ENCODE measurements at places on chromosomes 4 and X.

- no peak for DNase-seq
These were observed 1.6 kb downstream of the KDR start for GRCh38 chr4:55123791-55124190.

DNA sequence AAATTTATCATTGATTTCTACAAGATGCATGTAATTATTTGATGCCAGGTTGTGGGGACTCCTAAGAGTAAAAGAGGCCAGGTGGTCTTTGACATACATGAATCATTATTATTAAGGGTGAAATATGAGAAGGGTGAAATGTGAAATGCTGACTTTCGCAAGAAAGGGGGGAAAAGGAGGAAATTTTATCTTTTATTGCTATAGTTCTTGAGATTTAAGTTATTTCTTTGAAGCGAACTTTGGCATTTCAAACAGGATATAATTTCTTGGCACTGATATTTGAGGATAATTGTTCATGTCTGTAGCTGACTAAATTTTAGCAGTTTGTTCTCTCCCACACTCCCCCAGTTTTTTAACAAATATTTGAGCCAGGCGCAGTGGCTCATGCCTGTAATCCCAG lies 80.1 kb downstream of the TMEM131L start:
- DNase-seq = no peak

DNA sequence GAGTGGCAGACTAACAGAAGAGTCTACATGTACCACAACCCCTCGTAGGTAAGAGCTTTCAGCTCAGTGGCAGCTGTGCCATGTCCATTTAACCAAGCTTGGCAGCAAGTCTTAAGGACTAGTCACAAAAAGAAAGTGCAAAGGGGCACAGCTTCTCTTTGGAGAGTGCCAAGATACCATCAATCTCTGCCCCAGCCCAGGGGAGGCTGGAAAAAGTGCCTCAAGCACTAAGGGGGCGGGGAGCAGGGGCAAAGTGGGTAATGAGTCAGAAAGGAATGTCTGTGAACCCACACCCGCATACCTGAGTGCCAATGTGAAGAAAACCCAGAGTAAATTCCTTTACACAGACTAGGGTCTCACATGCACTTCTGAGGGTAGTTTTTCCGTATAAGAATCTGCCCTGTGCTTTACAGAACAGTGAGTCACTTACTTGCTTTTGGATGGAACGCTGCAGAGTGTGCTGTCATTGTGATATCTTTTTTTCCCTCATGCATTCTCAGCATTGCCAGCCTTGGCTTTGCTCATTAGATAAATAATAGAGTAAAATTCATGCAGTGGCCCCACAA lies 219.8 kb downstream of the ZNF674 start:
- DNase-seq = peak; percentile 86

DNA sequence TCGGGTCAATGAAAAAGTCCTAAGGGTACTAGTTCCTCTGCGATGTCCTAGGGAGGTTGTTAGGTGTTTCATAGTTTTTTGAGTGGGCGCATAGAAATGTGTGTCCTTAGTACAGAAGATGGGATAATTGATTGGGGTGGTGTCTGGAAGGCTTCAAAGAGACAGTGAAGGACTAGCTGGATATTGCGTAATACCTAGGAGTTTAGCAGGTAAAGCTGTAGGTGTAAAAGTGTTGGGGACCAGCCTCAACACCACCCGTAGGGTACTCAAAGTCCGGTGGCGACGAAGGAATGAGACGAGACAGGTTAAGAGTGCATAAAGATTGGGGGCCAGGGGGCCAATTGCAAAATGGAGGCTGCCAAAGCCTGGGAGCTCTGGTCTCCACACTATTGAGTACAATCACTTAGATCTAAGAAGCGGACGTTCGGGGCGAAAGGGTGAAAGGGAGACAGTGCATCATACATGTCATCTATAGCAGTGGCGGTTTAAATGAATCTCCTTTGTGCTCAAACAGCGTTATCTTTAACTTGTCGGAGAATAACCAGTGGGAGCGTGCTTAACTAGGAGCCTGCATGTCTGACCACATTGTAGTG lies 1.0 kb downstream of the TRMT44 start:
- DNase-seq = no peak

DNA sequence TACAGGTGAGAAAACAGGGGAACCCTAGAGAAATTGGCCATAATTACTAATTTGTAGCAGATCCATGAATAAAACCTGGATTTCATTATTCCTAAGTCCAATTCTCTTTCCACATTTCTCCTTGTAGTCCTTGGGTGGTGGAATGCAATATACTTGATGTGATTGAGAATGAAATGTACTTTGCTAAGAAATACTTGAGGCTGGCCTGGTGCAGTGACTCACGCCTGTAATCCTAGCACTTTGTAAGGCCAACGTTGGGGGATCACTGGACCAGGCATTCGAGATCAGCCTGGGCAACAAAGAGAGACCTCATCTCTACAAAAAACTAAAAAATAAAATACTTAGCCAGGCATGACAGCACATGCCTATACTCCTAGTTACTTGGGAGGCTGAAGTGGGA lies 15.9 kb downstream of the TMEM184C start:
- DNase-seq = no peak

- DNase-seq = no peak
These were observed 15.6 kb upstream of the SPRY1 start for GRCh38 chr4:123380728-123381716.

- no peak for DNase-seq
These were observed 82.0 kb downstream of the HAUS3 start for GRCh38 chr4:2159931-2160330.

DNA sequence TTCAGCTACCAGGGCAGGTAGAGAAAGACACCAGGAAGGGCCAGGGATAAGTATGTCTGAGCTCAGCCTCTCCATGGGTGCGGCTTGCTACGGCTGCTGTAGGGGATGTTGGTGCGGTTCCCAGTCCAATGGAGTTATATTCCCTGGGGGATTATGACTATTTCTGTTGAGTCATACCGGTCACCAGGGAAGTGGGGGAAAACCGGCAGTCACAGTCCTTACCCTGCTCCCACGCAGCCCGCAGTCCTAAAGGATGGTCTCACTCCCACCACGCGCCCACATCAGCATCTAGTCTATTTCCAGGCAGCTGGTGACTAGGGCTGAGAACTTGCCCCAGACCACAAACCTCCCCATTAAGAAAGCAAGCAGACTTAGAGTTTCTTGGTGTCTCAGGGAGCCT lies 191.6 kb downstream of the VEGFC start:
- no peak for DNase-seq

DNA sequence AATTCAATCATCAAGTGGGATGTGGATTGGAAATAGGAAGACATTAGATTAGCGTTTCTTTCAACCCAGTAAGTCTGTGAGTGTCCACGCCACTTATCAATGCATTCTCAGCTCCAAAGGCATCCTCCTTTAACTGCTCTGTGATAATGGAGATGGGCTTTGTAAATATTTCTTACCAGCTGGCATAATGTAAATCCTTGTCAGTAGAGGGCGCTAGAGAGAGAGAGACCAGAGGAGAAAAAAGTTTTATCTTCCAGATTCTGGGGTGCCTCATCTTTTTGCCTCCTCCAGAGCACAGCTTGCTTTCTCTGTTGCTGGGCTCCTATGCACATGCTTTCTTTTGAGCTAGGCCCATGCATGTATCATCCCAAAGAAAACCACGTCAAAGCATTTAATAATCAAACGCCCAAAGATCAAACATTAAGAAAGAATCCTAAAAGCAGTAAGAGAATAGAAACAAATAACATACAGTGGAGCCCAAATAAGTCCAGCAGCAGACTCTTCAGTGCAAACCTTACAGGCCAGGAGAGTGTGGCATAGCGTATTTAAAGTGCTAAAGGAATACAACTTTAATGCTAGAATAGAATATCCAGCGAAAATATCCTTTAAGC lies 9.6 kb upstream of the MTMR1 start:
- DNase-seq = peak; percentile 12

GRCh38 chr4:62023633-62024032 lies 823.5 kb downstream of the ADGRL3 start:
- no peak for DNase-seq

- no peak for DNase-seq
These were observed 104.7 kb upstream of the TRIM2 start for GRCh38 chr4:153099391-153100140.

DNA sequence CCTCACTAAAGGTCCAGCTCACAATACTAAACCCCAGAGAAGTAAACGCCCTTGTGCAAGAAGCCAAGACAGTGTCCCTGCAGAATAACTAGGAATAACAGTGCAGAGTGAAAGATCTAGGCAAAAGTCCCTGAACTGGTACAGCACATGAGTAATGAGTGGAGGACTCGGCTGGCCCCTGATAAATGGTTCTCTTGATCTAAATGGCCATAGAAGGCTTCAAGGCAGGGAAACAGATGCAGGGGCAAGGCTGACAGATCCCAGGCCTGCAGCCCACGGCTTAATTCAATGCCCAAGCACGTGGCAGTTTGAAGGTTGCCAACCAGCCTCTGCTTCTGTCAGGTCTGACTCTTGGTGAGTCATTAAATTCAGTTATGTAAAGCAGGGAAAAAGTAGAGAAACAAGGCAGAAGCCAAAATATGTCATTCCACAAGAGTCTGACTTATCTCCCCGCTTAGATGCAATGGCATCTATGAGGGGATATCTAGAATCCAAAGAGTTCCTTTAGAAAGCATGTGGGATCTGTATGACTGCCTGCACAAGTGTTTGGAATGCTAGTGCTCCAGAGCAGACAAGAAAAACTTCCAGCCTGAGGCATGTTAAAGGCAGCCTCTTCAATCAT lies 121.3 kb downstream of the PRDM5 start:
- no peak for DNase-seq

- DNase-seq = no peak
These were observed 22.1 kb downstream of the NUDT6 start for GRCh38 chr4:122900314-122900713.

DNA sequence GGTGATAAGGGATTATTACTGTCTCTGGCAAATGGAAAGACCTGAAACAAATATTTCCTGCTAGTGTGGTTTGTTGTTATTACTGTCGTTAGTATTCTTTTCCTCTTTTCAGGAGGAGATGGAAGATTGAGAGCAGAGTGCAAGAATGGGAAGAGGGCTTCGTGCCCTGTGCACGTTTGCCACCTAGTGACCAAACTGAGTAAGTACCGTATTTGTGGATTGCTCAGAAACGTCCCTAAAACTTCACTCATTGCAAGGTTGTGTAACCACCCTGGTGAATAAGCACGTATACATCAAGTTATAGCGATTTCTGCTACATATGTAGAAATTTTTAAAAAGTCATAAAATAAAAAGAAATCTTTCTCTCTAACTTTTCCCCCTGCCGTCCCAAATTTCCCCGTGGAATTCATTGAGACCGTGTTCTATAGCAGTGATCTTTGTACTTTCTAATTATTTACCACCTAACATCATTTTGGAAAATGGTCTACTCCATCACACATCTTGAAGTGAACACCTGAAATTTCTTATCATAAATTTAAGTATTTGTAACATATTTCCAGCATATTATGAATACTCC lies 24.3 kb downstream of the LINC00632 start:
- no peak for DNase-seq

GRCh38 chr4:2390146-2390545 lies 28.3 kb downstream of the ZFYVE28 start:
- no peak for DNase-seq

DNA sequence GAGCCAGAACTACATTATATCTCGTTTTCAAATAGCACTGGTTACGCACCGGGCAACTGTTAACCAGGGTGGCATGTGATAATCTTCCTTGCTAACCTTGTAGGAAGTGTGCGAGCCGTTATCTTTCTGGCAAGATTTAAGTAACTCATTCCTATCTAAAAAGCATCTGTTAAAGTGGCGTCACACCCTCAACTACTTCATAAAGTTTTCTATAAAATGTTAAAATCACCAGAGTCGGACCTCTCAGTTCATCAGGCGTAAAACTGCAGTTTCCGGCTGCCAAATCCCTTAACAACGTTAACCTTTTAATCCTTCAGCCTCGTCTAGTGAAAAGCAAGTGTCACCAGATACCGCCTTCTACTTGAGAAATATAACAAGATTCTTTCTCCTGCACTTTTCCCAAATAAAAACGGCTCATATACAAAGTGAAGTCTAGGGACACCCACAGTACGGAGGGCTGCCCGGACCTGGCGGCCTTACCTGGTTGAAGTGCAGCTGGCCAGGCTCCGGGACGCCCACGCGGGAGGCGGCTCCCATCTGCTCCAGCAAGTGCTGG lies 1.2 kb downstream of the SLC39A8 start:
- DNase-seq = peak; percentile 41

DNA sequence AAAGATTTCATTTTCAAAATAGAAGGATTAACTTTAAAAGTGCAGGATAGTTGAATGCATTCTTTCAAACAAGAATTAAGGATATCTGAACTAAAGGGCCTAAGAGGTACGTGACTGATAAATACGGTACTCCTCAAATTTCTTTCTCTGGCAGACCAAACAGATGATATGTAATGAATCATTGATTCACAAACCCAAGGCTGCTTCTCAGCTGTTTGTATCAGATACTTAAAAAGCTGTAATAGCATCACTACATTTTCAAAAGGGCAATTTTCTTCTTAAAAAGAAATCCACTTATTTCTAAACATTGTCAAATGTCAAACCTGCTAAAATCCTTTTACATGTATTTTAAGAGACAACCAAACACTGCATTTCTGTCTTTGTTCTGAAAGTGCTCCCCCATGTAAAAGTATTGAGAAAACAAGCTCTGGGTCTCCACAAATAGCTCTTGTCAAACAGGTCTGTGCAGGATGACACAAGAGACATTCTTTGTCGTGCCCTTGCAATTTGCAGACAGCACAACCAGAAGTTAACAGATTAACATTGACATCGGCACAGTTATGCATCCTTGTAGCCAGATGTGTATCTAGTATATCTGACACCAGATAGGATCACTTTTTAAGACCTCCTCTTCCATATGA lies 82.0 kb downstream of the MANBA start:
- DNase-seq = no peak

DNA sequence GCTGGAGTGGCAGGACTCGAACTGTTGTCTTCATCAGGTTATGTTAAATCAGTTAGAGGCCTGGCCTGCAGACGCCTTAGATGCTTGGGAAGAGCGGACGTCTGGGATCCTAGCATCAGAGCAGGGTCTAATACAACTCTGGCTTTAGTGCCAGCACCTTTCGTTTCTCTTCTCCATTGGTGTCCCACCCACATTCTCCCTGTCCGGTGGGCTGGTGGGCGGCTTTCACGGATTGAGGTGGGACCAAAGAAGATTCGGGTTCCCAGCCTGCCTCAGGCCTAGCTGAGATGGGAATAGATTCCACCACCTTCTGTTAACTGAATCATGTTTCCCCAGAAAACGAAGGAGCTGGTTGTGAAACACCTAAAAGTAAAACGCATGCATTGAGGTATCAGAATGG lies 939 bp downstream of the PDK3 start:
- no peak for DNase-seq

DNA sequence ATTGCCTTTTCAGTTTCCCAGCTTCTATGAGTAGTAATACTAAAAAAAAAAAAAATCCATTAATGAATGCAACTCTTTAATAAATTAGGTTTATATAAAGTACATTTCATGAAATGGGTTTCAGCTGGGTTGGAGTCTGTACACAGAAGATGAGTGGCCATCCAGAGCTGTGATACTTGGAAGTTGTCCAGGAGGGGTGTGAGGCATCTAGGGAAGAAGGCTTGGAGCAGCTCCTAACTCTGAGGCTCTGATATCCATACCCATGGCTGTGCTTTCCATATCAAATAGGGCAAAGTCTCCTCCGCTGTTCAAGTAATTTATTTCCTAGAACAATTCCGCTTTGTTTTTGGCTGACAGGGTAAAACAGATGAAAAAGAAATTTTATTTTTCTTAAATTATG lies 423.3 kb upstream of the TENM3 start:
- no peak for DNase-seq
